ENCODE measurements at places on chromosomes 6 and 20. TPM values are rescaled to one million over a fixed set of nuclear protein-coding genes. Genes with fewer than 3 reads are reported as not detected.

DNA sequence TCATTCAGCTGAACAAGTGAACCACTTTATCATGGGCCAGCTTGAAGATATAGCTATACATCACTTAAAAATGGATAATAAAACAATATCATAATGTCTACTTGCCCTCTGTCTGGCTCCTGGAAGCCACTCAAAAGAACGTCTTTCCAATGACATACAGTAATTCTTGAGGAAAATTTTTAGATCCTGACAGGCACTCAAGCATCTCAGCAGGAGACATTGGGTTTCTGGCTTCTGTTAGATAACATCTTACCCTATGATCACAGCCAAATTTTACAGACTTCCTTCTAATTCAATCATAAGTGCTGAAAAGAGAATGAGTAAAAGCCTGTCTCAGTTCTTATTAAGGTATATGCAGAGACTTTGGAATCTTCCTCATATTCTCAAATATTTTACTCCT lies 330 bp downstream of the CGA start:
- H3K4me1 ChIP-seq, result peaks cover 7% of the 10 kb centered on the region
- DNase-seq, result no peak
- no peaks in the 10 kb centered on the region for H3K36me3 ChIP-seq
- H3K27ac ChIP-seq, result no peak overlapping the region
- H3K4me3 ChIP-seq, result no peak overlapping the region

GRCh38 chr20:39429726-39430125 lies 467.6 kb downstream of the DHX35 start:
- H3K27me3 ChIP-seq, result no peaks in the 10 kb centered on the region
- DNase-seq, result no peak
- H3K27ac ChIP-seq, result no peak overlapping the region
- H3K4me3 ChIP-seq, result no peak overlapping the region

- H3K27ac ChIP-seq, result no peak overlapping the region
- H3K36me3 ChIP-seq, result no peaks in the 10 kb centered on the region
- no peak overlapping the region for H3K4me3 ChIP-seq
- H3K27me3 ChIP-seq, result no peaks in the 10 kb centered on the region
- H3K4me1 ChIP-seq, result no peaks in the 10 kb centered on the region
These were observed 55.1 kb upstream of the ISM1 start for GRCh38 chr20:13166011-13166410.

DNA sequence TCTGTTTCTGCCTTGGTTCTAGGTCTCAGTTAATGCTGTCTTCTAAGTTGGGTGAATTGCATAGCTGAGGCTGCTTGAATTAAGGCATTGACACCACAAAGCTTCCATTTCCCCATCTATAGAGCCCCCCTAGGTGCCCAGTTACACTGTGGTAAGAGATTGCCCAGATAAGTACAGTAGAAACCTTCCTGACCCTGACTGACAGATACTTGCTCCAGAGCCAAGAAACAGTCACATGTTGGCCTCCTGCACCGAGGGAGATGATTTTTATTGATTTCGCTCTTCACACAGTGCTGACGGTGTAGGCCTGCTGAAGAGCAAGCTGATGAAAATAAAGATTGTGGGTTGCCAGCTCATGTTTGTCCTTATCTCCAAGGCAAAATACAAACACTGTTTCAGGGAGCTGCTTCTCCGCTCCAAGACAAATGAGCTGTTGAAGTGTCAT lies 67.9 kb downstream of the TRMT11 start:
- H3K4me3 ChIP-seq, result no peak overlapping the region
- DNase-seq, result peak; percentile 64
- peak overlapping the region; percentile 86 for H3K27ac ChIP-seq
- H3K4me1 ChIP-seq, result no peaks in the 10 kb centered on the region
- no peaks in the 10 kb centered on the region for H3K27me3 ChIP-seq

- no peaks in the 10 kb centered on the region for H3K27me3 ChIP-seq
- DNase-seq, result no peak
- no peak overlapping the region for H3K4me3 ChIP-seq
- H3K27ac ChIP-seq, result no peak overlapping the region
- H3K36me3 ChIP-seq, result no peaks in the 10 kb centered on the region
These were observed 279.6 kb upstream of the PRDM1 start for GRCh38 chr6:105806486-105806920.

GRCh38 chr20:63243604-63244247 lies 8.0 kb downstream of the BIRC7 start:
- H3K27ac ChIP-seq, result no peak overlapping the region
- DNase-seq, result no peak
- no peaks in the 10 kb centered on the region for H3K36me3 ChIP-seq
- H3K4me3 ChIP-seq, result no peak overlapping the region

The DSP gene
- total RNA-seq, result 73.2 TPM

The GNAS-AS1 gene
- not detected for total RNA-seq

The FAM217A gene
- total RNA-seq, result not detected

- peaks cover 15% of the 10 kb centered on the region for H3K4me1 ChIP-seq
- peak overlapping the region; percentile 77 for H3K4me3 ChIP-seq
- H3K27ac ChIP-seq, result peak overlapping the region; percentile 80
- no peaks in the 10 kb centered on the region for H3K36me3 ChIP-seq
- no peaks in the 10 kb centered on the region for H3K27me3 ChIP-seq
These were observed 600 bp upstream of the SYNJ2 start for GRCh38 chr6:157981132-157981394.

- no peak overlapping the region for H3K4me3 ChIP-seq
- no peak overlapping the region for H3K27ac ChIP-seq
- no peaks in the 10 kb centered on the region for H3K27me3 ChIP-seq
- DNase-seq, result no peak
These were observed 67.8 kb downstream of the MMS22L start for GRCh38 chr6:97215157-97215769.

GRCh38 chr6:33075568-33076405 lies at the start of gene HLA-DPB1:
HLA-DPB1 (plus strand) TSS chr6:33075990; CDS start chr6:33076042, 52 bp downstream.
- no peaks in the 10 kb centered on the region for H3K27me3 ChIP-seq
- H3K4me3 ChIP-seq, result peak within 1 kb of the TSS; percentile 22

The KCNB1 gene
- 8.2 TPM for total RNA-seq

- no peak for DNase-seq
- no peak overlapping the region for H3K4me3 ChIP-seq
- no peak overlapping the region for H3K27ac ChIP-seq
- no peaks in the 10 kb centered on the region for H3K27me3 ChIP-seq
These were observed 136.4 kb upstream of the PLCB4 start for GRCh38 chr20:8932192-8933165.

GRCh38 chr6:165556116-165556843 lies 106.8 kb downstream of the PDE10A start:
- no peak for DNase-seq
- H3K36me3 ChIP-seq, result no peaks in the 10 kb centered on the region
- no peaks in the 10 kb centered on the region for H3K27me3 ChIP-seq

GRCh38 chr20:46895906-46896242 lies 1.2 kb downstream of the EYA2 start:
- no peak overlapping the region for H3K4me3 ChIP-seq
- no peaks in the 10 kb centered on the region for H3K4me1 ChIP-seq
- no peak for DNase-seq
- H3K27ac ChIP-seq, result no peak overlapping the region

DNA sequence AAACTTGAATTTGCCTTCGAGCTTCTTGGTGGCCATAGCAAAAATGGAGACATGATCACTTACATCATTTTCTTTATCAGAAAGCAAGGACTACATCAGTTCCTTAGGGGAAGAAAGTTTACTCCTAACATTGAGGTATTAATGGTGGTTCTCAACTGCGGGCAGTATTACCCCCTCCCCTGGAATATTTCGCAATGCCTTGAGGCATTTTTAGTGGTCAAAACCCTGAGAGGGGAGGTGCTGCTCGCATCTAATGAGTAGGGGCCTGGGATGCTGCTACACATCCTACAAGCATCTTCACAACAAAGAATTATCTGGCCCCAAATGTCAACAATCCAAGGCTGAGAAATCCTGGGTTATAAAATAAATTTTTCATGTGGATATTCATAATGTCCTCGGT lies 222.2 kb upstream of the TSHZ2 start:
- H3K27me3 ChIP-seq, result no peaks in the 10 kb centered on the region
- no peak overlapping the region for H3K27ac ChIP-seq
- no peaks in the 10 kb centered on the region for H3K36me3 ChIP-seq
- no peak for DNase-seq
- H3K4me1 ChIP-seq, result no peaks in the 10 kb centered on the region
- H3K4me3 ChIP-seq, result no peak overlapping the region

GRCh38 chr6:34151321-34152041 lies 5.6 kb upstream of the GRM4 start:
- no peak for DNase-seq
- no peak overlapping the region for H3K27ac ChIP-seq
- no peak overlapping the region for H3K4me3 ChIP-seq
- no peaks in the 10 kb centered on the region for H3K36me3 ChIP-seq

DNA sequence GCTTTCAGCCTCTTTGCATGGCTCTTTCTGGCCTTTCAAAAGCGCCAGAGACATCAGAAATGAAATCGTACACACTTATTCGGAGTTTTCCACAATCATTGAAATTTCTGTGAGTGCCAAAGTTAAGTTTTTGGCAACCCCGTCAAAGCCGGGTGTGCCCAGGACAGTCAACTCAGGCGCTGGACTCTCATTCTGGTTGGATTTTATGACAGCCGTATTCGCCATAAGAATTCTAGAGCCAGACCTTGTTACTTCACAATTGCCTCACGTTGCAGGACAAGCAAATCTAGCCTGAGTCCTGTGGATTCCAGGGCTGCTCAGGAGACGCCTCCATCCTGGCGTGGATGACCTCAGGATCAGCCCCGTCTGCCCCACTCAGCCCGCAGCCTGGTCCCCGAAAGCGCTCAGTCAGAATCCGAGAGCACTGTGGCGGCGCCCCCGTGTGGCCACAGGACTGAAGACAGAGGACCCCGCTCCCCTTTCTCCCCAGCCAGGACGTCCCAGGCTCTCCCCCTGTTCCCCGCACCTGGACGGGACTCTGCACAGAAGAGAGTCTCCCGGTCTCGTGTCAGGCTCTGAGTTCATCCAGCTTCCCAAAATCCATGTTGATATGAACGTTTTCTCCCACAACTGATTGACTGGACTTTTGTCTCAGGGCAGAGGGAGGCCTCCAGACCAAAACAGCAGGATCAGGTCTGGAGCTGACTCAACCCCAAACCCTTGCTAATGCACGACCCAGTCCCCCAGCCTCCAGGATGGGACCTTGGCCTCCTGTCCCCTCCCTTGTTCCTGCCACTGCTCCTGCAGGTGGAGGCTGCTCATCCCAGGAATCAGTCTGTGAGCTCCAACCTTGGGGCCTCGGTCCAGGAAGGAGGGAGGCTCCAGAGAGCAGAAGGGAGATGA lies 38.2 kb downstream of the MICA start:
- H3K27ac ChIP-seq, result no peak overlapping the region
- H3K27me3 ChIP-seq, result no peaks in the 10 kb centered on the region
- DNase-seq, result peak; percentile 87

The WFDC10B gene
- not detected for total RNA-seq

DNA sequence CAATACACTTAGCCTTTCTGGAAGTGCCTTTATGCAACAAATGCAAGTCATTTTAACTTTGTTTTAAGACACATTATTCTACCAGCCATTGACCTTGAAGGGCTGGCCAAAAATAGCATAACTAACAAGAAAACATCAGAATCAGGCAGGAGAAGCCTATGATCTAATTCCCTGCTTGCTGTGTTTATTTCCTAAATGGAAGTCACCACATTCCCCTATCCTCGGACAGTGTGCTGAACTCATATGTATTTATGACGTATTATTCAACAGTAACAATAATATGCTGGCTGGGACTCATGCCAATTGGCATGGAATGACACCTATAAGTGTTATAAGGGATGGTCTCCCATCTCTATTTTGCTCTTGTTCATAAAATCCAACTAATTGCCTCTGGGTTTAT lies 140.7 kb downstream of the MAP3K7 start:
- H3K36me3 ChIP-seq, result no peaks in the 10 kb centered on the region
- H3K4me1 ChIP-seq, result no peaks in the 10 kb centered on the region
- H3K27ac ChIP-seq, result no peak overlapping the region
- no peaks in the 10 kb centered on the region for H3K27me3 ChIP-seq

DNA sequence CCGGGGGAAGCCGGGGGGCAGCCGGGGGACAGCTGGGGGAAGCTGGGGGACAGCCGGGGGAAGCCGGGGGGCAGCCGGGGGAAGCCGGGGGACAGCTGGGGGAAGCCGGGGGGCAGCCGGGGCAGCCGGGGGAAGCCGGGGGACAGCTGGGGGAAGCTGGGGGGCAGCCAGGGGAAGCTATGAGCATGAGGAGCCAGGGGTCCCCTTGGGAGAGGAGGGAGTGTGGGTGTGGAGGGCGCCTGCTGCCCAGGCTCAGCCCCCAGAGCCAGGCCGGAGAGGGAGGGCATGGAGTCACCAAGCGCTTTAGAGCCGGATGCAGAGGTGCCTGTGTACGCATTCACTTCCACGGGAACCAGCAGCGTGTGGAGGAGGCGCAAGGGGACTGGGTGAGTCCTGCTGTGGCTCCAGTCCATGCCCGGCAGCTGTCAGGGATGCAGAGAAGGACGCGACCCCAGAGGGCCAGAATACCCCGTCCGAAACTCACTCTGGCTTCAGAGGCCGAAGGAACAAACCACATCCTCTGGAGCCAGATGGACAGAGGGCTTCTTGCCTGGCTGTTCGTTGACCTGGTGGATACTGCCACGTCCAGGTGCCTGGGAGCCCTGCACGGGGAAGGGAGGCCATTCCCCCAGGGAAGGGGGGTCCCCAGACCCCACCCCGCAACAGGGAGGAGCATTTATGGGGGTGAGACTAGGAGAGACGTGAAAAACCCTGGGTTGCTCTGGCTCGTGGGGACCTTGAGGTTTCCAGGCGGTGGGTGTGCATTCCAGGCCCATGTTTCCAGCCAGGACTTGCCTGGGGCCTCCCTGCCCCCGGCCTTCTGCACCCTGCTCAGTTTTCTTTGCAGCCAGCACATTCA lies 26.5 kb upstream of the DACT2 start:
- H3K4me3 ChIP-seq, result no peak overlapping the region
- no peak for DNase-seq
- H3K27me3 ChIP-seq, result no peaks in the 10 kb centered on the region
- H3K27ac ChIP-seq, result no peak overlapping the region

DNA sequence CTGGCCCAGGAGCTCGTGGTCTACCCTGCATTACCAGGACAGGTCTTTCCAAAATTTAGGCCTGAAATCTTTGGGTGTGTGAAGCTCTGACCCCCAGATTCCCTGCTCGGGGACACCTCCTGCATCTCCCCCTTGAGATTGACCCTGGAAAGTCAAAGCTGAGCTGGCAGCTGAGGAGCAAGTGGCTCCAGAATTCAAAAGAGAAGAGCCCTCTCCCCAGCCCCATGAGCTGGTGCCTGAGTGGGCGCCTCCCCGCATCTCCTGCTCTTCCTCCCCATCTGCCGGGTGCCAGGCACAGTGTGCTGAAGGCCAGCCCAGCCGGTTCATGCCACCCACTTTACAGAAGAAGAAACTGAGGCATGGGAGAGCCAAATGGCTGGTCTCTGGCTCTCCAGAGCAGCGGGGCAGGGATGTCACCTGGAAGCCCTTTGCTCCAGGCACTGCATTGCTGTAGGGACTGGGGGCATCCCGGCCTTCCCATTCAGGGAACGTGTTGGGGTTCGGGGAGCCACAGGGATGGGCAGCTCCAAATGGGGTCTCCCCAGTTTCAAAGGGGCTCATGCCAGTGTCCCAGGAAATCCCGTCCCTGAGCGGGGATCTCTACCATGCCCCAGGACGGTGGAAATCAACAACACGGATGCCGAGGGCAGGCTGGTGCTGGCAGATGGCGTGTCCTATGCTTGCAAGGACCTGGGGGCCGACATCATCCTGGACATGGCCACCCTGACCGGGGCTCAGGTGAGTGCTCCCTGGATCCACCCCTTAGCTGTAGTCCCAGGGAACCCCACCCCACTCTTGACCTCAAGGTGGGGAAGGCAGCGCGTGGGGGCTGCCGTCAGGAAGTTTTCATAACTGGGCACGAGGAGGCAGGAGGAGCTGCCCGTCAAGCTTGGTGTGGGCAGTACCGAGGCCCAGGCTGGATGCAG lies 20.5 kb downstream of the NPEPL1 start:
- H3K4me1 ChIP-seq, result no peaks in the 10 kb centered on the region
- no peaks in the 10 kb centered on the region for H3K36me3 ChIP-seq
- no peak overlapping the region for H3K27ac ChIP-seq
- peak; percentile 47 for DNase-seq
- H3K4me3 ChIP-seq, result no peak overlapping the region

The CHD6 gene
- total RNA-seq, result 24.1 TPM

All from right lobe of liver (tissue), 6 donors.